Stimulated activated CD8-positive, alpha-beta memory T cell treated with anti-CD3 and anti-CD28 coated beads, Interleukin-2, amount 100 ng/mL, for 1 hour (primary cell): ENCODE measurements at places on chromosomes 6 and 20.

- no peak for DNase-seq
These were observed 99.6 kb upstream of the DST start for GRCh38 chr6:56742122-56742791.

DNA sequence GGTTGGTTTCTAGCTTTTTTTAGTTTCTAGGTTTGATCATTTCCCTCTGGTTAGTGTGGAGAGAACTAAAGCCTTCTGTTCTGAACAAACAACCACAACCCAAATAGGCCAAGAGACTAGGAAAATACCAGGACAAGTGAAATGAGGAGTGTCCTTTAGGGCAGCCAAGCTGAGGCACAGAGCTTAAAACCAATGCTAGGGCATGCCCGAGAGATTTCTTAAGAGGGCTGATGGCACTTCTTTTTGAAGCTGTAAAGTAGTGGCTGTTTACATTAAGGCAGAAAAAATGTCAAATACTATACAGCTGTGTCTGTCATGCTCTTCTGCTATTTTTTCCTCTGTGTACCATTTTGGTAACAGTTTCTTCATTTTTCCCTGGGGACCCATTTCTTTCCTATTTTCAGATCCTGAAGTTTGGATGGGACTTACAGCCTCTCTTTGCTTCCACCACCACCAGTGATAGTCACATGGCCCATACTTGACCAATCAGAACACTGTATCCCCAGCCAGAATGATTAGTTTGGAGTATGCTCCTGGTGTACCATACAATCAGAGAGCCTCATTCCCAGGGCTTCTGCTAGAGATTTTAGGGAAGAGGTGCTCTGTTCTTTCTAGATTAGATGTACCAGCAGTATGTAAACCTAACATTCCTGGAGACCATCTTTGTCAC lies 154.4 kb downstream of the BMP2 start:
- DNase-seq, result no peak

GRCh38 chr20:8853805-8854338 lies 215.0 kb upstream of the PLCB4 start:
- no peak for DNase-seq

GRCh38 chr20:3084283-3084985 lies at the start of gene AVP:
AVP (minus strand) TSS chr20:3084724; CDS start chr20:3084674, 50 bp downstream.
- no peak for DNase-seq

DNA sequence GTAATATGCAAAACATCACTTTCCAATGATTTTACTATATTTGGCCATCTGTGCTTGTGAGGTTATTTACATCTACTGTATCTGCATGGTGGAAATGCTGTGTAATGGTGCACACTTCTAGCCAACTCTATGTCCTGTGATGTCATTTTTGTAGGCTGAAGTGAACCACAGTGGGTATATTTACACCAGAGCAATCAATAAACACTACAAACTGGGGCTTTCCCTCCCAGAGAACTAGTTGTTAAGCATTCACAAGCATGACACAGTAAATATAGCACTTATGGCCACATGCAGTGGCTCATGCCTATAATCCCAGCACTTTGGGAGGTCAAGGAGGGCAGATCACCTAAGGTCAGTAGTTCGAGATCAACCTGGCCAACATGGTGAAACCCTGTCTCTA lies 4.9 kb downstream of the SLC22A2 start:
- DNase-seq, result no peak

DNA sequence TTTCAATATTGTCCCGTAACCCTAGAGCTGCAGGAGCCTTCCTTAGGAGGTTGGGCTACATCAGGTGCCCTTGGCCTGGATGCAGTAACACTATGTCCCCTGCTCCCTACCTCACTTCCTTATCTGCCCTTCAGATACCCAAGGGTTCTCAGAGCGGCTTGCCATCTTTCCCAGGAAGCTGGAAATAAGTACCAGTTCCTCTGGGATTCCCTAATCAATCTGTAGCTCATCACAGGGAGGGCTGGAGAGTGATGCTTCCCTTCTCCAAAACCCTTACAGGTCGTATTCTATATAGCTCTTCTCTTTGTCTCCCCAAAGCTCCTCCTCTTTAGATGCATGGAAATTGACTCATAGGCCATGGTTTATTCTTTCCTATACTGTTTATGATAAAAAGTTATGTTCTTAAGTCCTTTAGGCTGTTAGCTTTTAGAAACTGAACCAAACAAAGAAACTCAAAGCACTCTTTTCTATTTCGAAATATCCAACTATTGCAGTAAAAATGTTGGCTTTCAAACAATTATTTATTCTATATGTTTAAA lies 4.2 kb downstream of the MYCT1 start:
- no peak for DNase-seq

- DNase-seq, result no peak
These were observed 266.1 kb upstream of the RNF24 start for GRCh38 chr20:4281258-4282055.

DNA sequence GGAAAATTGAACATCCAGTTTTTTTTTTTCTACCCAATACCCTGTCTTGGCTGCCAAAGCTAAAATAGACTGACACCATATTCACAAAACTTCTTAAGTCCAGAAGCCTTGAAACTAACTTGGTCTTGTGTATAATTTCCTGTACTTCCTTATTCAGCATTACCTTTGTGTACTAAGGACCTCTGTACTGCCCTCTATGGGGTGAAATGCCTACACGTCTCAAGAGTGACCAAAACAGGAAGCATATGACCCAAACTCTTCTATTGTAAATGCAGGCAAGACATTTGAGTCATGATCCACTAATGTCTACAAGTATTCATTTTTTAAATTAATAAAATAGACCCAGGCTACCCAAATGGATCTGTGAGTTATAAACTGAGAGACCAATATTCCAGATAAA lies 50.4 kb downstream of the HMGCLL1 start:
- DNase-seq, result no peak

DNA sequence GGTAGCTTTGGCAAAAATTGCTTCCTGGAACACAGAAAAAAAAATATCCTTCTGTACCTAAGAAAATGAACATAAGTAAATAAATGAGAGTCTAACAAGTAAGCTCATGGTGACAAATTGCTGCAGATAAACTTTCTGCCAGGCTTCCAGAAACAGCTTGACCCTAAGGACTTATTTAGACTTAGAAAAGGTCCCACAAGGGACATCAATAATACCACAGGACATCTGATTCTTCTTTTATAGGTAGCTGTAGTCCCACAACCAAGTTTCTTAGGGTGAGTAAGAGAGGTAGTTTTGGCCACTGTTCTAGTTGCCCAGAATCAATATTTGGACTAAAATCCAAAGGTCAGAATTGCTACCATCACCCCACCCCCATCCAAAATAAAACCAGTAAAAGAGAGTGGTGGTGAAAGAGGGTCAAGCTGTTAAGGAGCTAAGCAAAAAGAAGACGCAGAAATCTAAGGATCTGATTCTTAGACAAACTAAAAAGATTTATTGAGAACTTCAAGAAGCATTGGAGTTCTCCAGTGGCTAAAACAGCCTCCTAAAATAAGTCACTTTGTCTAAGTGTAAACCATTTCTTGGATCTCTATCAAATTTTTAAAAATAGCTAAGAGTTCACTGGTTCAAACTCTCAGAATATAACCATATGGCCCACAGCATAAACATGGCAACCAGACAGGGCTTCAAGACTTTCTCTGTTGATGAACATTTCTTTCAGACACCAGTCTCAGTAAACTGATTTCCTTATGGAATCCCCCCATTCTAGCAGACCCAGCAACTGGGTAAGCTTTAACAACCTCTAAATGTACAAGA lies 180.6 kb downstream of the PTPRK start:
- DNase-seq, result no peak

DNA sequence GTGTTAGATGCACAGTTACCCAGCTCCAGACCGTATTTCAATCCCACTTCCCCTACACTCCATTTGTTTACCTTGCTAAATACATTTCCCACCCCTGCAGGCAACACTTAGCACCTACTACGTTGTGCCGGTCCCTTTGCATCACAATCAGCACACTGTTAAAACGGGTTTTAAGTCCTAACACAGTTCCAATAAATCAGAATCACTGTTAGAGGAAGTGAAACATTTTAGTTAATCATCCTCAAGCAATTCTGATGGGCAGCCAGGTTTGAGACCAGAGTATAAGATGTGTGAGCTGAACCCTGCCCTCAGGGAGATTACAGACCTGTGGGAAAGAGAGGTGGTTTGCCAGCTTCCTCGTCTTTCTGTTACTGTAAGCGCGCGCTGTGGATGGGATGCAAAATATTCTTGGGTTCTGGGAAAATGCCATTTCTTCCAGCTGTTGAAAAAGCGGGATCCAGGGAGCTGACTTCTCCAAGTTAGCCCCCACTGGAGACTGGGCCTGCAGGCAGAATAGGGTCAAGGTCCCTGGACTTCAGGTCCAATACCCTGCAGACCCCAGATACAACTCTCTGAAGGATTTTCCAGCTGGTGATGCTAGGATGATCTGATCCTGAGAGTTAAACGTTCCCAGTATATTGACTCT lies 3.1 kb downstream of the ZCCHC3 start:
- DNase-seq, result no peak

DNA sequence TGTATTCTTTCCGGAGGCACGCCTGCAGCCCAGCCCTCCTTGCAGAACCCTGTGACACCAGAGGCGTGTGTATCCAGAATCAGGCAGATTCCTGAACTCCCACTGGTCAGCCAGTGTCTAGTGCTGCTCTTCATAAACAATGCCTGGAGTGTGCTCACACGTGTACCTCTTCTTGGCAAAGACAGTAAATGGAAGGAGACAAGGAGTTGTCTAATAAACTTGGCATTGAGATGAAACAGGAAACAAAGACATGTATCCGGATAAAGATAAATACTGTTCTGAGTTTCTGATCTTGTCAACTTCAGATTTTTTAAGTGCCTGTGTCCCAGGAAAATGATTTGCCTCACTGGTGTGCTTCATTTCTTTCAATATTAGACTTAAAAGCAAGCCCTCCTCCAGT lies 1.7 kb downstream of the RPS6KA2 start:
- DNase-seq, result no peak
